Activated effector memory CD4-positive, alpha-beta T cell treated with Interleukin-2 at 50 U/mL for 16 hours (primary cell): ENCODE measurements at places on chromosomes 7 and 10.

GRCh38 chr7:16649196-16649595 is 3.2 kb downstream of the BZW2 start:
- DNase-seq = no peak

DNA sequence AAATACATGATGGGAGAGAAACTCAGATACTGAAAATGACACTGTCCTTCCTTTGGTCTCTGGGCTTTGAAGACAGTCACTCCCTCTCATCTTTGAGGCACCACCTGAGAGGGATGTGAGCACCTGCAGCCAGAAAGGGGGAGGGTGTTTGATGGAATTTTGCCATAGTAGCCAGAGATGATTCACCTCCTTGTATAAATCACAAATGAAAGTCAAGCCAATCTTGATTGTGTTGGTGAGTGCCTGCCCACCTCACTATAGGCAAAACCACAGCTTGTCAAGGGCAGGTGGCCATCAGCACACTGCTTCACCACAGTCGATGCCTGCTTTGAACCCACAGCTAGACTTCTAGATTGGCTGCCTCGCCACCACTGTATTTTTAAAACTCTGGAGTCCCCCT is 48.2 kb downstream of the PON1 start:
- no peak for DNase-seq

GRCh38 chr7:155567646-155568332 is 21.4 kb upstream of the CNPY1 start:
- DNase-seq = no peak

GRCh38 chr10:33143160-33143728 is 185.2 kb upstream of the ITGB1 start:
- no peak for DNase-seq

DNA sequence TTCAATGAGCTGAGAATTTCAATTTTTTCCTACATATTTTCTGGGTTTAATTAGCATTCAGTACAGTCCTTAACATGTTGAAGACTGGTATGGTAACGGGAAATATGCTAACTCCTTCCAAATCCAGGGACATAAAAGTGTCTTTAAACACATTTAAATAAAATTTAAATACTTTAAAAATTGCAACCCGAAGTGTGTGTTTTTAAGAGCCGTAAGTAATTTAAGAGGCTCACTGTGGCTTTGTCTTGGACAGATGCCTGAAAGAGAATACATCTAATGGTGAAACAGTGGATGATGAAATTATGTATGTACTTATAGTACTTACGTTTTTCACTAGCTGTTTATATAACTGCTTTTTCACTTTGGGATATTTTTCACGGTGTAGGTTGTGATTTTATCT is 687.3 kb upstream of the CELF2 start:
- DNase-seq = no peak

DNA sequence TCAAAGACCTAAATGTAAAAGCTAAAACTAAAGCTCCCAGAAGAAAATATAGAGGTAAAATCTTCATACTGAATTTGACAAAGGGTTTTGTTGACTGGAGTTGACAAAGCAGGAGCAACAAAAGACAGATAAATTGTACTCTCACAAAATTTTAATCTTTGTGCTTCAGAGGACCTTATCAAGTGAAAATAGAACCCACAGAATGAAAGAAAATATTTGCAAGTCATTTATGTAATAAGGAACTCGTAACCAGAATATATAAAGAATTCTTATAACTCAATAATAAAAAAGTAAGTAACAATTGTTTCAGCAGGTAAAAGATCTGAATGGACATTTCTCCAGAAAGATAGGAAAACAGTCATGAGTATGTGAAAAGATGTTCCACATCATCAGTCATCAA is 62.0 kb upstream of the SRRM3 start:
- no peak for DNase-seq

- DNase-seq = peak; percentile 46
These were observed 644 bp downstream of the PPP1R35 start for GRCh38 chr7:100435401-100436304.

DNA sequence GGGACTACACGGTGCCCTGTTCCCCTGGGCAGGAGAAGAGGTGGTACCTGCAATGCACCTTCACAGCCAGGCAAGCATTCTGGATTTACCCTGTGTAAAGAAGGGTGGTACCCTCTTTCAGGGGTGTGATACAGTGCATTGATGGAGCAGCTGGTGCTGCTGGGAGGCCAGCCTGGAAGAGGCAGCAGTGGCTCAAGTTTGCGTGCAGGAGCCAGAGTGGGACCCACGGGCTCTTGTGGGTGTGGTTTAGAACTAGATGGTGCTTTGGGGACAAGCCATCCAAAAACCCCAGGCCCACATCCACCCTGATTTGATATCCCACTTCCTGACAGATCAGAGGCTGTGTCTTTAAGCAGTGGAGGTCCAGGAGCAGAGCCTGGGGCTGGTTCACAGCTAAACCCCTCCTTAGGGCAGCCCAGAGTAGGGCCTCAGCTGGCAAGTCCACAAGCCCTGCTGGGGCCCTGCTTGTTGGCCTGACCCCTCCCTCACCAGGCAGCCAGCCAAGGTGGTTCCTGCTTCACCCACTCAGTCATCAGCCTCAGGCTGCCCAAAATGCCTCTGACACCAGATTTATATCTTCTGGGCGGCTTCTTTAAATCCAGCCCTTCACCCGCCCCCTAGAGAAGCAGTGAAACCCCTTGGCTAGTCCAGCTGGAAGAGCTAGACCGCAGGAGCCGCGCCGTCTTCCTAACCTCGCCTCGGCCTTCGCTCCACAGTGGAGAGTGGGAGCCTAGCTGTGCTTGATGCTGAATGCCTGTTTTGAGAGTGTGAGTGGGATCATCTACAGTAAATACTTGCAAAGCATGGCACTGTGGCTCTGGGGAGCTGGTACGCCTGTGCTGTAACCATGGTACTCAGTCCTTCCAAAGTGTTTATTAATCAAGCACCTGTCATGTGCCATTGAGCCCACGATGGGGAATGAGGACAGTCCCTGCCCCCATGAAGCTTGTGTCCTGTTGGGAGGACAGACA is 1.4 kb upstream of the ASIC3 start:
- no peak for DNase-seq

DNA sequence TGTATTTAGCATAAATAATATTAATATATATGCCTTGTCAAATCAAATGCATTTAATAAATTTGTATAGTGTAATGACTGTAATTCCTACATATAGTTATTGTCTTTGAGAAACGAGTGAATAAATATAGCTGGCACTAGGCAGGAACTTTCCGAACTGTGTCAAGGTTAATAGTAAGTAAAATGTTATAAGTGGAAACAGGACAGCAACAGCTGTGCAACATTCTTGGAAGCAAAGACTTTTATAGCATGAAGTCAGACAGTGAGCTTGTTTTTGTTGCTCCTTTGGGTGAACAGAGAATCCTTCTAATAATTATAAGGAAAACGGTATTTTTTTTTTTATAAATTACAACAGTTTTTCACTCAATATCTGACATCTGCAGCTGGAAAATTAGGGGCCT is 14.0 kb upstream of the EXOC6 start:
- DNase-seq = no peak

- no peak for DNase-seq
These were observed 43.7 kb downstream of the CPXM2 start for GRCh38 chr10:123847686-123848432.
